Peyer's patch (tissue), 4 donors: ENCODE measurements at places on chromosomes 1 and 21. TPM values are rescaled to one million over a fixed set of nuclear protein-coding genes. Genes with fewer than 3 reads are reported as not detected.
A peak's percentile ranks its signal among the peaks of the same experiment; 100 is the strongest.

DNA sequence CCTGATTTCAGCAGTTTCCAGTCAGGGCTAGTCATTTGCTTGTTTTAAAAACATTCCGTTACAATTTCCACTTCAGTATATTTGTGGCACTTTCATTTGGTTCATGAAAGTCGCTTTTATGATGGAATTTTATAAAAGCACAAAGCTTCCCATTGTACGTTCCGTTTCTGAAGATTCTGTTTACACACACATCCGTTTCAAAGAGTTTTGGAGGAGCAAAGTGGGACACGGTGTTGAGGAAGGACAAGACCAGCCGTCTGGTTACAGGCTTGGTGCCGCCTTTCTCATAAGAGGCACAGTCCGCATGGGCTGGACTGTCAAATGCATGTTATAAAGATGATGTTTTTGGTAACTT, 60.3 kb downstream of the FAAP20 start:
- DNase-seq = no peak

The SPRR4 gene
- not detected for total RNA-seq

DNA sequence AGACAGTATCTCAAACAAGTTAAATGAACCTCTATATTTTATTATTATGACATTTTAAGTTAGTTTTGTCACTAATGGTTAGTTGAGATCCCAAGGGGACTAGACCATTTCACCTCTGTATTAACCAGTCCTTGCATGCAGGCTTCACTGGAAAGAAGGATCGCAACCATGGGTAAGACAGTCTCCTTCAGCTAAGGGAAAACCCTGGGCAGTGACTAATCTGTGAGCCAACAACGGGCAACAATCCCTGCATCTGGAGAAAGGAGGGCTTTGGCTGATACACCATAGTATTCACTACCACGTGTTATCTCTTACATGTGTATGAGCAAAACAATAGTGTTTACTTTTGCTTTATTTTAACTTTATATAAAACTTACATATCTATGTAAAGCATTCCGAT, 708.8 kb upstream of the CHRM3 start:
- no peak for DNase-seq

The NES gene
- 25.6 TPM for total RNA-seq

DNA sequence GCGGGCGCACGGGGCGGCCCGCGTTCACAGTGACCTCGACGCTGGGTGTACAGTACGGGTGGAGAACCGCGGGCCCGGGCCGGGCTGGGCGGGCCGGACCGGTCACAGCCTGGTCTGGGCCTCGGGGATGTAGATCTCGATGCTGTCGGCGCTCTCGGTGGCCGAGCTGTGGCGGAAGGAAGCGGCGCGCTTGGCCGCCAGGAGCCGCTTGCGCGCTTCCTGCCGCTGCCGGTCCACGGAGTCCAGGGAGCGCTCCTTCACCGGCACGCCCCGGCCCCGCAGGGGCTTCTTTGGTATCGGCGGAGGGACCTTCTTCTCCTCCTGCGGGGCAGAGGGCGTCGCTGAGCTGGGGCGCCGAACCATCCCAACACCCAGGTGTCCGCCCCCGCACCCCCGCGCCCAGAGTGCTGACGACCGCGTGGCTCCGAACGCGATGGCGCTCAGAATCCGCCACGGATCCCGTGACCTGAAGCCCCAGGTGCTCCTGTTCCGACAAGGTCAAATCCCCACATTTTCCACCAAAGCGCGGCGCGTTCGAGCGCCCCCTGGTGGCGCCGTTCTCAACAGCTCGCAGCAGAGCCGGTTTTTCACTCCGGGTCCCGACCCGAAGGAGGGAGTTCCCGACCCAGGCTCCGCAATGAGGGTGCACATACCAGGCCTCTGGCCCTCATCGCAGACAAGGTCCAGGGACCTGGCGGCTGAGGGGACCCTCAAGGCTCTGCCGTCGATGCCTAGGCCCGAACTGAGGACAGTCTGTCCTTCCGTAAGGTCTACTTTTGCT, 6.6 kb upstream of the SMIM12 start:
- DNase-seq = peak; percentile 97

GRCh38 chr1:9985001-9985400, 12.0 kb upstream of the RBP7 start:
- no peak for DNase-seq

DNA sequence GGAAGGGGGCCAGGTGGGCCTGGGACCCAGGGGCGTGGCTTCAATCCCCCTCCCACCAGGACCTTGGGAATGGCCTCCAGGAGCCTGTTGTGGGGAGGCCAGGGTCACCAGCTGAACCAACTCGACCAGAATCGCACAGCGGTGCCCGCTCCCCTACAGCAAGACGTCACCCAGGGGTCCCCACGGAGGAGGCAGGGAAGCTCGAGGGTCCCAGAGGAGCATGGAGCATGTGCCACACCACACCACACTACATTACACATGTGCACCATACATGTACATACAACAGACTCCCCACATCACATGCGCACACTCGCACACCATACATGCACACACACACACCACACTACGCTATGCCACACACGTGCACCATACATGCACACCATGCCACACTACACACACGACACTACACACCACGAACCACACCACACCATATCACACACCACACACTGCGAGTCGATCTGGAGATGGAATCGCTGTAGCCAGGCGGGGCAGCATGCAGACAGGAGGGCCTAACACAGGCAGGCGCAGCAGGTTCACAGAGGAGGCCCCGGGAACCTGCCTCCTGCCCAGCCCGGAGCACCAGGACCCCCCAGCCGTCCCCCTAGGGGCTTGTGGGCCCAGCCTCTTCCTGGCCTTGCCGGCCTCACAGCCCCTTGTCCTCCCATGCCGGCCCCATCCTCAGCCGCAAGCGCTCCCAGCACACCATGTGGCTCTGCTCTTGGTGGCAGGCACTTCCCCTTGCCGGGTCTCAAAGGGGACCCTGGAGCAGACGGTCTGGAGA, 596 bp downstream of the ITGB2 start:
- DNase-seq = no peak

GRCh38 chr1:231724876-231725647, 98.5 kb downstream of the DISC1 start:
- DNase-seq = no peak

The ZNF683 gene
- total RNA-seq = not detected

The CASP9 gene
- 18.6 TPM for total RNA-seq

- DNase-seq = no peak
Observed at GRCh38 chr1:213070406-213070805, 19.4 kb downstream of the RPS6KC1 start.

GRCh38 chr1:63723602-63724001, 50.2 kb upstream of the ROR1 start:
- DNase-seq = peak; percentile 55

DNA sequence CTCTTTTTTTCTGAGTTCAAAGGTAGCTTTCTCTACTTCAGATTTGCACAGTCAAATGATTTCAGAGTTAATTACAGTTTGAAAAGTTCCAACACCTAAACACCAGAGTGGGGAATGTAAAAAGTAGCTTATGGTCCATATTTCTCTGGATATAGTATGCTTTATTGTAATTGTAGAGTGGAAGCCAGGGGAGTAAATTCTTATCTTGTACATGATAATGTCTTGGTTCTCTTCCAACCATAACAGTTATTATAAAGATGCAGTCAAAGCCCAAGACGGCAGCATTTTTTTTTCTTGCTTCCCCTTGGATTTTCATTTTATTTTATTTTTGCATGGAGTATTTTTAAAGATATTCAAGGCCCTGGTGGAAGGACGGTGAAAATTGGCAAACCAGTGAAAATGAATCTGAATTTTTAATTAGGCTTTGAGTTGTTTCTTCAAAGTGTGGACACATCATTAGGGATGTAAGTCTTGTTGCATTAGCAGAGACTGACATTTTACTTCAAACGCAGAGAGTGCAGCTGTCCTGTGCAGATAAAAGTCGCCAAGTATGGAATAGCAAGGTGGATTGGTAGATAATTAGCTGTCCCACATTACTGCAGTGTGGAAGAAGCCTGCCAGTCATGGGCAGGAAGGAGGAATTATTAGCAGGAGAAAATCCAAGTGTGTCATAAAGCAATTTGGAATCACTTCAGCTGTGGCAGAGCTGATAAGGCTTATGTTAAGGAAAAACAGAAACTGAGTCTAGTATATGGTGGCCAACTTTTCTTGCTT, 11.3 kb downstream of the CACHD1 start:
- no peak for DNase-seq

- DNase-seq = no peak
Observed at GRCh38 chr1:94892604-94893254, 34.2 kb downstream of the CNN3 start.

DNA sequence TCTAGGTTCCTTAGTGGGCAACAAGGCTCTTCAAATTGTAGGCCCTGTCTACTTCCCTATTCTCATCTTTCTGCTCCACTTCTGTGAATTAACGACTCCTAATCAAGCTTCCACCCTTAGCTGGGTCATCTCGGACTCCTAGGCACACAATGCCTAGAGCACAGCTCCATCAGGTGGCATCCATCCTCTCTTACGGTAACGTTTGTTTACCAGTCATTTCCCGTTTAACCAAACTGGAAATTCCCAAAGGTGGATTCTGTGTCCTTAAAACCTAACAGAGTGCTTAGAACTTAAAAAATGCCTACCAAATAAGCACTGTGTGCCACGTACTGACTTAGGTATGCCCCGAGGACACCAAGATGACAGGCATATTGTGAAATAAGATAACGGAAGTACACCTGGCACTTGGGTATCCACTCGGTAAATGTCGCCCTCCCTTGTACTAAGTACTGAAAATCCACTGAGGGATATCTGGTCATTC, 1.5 kb downstream of the PARP1 start:
- no peak for DNase-seq

The A3GALT2 gene
- total RNA-seq = not detected

GRCh38 chr1:154440036-154440804, 35.1 kb downstream of the IL6R start:
- no peak for DNase-seq

GRCh38 chr1:182046763-182047162, 14.7 kb downstream of the ZNF648 start:
- no peak for DNase-seq

- DNase-seq = no peak
Observed at GRCh38 chr1:89834083-89834704, 13.4 kb downstream of the LRRC8D start.

The HPCA gene
- 0.53 TPM for total RNA-seq

The SCP2 gene
- 161 TPM for total RNA-seq

The OR2AK2 gene
- total RNA-seq = not detected

DNA sequence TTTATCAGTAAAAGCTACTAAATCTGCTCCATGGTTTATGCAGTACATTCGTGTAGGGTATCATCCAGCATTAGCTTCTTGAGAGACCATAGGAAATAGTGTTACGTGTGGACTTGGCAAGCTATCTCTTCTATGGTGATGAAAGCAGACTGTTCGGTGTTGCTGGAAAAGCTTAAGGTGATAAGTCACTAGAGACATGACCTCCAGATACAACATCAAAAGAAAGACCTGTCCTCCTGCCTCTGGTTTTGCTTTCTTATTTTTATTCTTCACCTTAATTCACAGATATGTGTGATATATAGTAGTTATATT, 53.5 kb upstream of the S1PR1 start:
- DNase-seq = no peak

The EVA1B gene
- 18.1 TPM for total RNA-seq

DNA sequence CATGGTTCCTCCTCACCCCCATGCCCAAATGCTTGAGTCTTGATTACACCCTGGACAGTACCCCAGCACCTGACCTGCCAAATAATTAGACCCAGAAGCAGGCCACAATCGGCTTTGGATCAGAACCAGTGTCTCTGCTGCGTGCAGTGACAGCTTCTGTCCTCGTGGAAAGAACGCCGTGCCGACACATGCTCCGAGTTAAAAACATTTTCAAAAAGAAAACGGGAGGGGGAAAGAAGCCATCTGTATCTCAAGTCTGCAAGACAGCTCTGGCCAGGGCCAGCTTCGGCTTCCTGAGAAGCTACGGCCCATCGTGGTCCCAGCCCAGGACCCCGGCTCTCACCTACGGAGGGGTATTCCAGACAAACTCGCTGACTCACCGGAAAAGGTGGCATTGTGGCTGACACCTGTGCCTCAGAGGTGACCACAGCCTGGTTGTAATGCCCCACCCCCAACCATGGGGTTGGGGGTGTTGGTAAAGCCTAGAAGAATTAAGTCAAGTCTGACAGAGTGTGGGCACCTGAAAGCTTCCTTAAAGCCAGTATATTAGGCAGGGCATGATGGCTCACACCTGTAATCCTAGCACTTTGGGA, 25.8 kb downstream of the SSBP3 start:
- no peak for DNase-seq

The PRR9 gene
- not detected for total RNA-seq

- no peak for DNase-seq
Observed at GRCh38 chr1:40723196-40723955, 31.9 kb downstream of the NFYC start.

DNA sequence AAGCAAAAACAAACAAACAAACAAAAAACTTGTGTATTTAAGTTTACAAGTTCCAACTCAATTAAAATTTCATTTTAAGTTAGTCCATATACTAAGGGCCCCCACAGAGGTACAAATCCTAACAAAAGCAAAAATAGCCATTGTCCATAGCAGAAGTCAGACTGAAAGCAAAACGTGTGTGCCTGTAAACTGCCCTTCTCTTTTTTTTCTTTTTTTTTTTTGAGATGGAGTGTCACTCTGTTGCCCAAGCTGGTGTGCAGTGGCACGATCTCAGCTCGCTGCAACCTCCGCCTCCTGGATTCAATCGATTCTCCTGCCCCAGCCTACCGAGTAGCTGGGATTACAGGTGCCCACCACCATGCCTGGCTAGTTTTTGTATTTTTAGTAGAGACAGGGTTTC, 11.6 kb upstream of the IFNGR2 start:
- DNase-seq = no peak

DNA sequence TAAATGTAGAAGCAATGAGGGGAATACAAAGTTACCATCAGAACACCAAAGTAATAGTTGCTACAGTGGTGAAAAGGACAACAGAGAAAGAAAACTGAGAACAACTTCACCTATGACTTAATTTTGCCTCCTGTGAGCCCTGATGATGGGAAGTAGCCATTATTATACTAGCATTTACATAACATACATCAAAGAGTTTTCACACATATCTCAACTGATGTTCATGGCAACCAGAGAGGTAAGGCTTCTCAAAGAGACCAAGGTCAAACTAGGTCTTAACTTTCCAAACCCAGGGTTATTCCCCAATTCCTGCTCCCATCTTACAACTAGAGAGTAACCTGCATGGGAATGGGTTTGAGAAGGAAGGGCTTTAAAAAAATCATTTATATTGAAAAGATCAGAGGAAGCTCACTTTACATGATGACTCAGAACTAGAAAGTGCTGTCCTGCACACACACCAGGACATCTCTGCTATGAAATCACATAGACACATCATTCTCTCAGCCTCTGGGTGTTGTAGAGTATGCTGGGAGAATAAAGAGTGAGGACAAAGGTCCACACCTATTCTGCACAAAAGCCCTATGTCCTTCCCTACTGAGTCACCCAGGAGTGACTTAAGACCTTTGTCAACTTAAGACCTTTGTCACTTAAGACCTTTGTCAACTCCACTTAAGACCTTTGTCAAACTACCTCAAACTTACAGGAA, 179.7 kb downstream of the TNFSF18 start:
- no peak for DNase-seq

The BRWD1 gene
- total RNA-seq = 78.8 TPM

DNA sequence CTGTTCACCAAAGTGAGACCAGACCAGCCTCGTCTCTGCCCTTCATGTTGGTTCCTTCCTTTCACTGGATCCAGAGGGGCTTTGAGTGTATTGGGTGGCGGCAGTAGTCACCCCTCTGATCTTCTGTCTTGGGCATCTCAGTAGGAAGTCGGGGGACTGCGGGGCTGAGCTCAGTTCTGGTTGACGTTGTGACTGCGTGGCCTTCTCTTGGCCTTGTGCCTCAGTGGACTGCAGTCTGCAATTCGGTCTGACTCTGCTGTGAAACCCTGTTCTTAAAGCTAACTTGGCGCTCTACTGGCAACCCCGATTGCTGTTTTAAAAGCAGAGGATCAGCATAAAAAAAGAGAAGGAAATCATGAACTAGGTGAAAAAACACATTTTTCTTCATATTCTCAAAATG, 56.7 kb downstream of the SLC37A1 start:
- DNase-seq = peak; percentile 36
